ENCODE measurements at places on chromosomes 7 and 10.

DNA sequence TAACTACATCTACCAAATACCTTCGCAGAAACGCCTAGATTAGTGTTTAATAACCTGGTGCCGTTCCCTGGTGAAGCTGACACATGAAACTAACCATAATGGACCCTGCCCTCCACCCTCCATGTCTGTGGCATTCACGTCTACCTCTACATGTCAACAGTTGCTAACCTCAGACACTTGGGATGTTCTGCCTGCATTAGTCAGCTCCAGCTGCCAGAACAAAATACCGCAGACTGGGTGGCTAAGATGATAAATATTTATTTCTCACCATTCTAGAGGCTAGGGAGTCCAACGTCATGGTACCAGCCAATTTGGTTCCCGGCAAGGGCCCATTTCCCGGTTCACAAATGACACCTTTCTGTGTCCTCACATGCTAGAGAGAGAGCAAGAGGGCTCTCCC, 118.5 kb upstream of the CHST15 start:
- DNase-seq: no peak

- DNase-seq: no peak
Measured at GRCh38 chr7:148761499-148762278, 63.0 kb downstream of the CUL1 start.

GRCh38 chr7:104862719-104863118, 151.3 kb upstream of the KMT2E start:
- DNase-seq: no peak

GRCh38 chr10:126639084-126639483, 31.4 kb downstream of the C10orf90 start:
- DNase-seq: no peak

- no peak for DNase-seq
Measured at GRCh38 chr7:37320140-37320847, 128.4 kb downstream of the ELMO1 start.

GRCh38 chr10:49751636-49752510, 10.2 kb downstream of the OGDHL start:
- no peak for DNase-seq

DNA sequence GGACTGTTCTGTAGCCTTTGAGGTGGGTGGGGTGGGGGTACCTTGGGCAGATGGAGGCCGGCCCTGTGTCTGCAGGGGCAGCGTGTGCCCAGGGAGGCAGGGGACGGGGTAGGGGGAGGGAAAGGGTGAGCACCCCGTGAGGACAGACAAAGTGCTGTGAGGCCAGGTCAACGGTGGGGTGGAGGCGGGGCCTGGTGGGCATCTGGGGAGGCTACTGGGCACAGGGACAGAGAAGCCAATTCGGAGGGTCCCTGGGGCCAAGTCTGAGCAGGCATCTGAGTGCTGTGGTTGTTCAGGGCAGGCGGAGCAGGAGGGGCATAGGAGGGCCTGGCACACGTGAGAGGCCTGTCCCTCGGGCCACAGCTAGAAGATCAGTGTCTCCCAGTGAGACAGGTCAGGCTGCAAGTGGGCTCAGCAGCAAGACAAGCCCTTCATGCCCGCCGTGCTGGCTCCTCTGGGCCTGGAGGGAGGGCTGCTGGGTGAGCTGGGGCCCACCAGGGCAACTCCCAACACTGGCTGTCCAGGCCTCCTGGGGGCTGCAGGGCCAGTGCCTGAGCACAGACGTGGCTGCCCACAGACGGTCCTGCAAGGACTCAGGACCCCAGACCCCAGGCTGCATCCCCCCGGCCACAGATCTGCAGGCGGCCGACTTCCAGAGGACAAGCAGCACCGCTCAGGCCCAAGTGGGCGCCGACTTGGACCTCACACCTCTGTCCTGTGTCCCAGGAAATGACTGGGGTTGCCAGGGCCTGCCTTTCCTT, 26.4 kb upstream of the KNDC1 start:
- no peak for DNase-seq

DNA sequence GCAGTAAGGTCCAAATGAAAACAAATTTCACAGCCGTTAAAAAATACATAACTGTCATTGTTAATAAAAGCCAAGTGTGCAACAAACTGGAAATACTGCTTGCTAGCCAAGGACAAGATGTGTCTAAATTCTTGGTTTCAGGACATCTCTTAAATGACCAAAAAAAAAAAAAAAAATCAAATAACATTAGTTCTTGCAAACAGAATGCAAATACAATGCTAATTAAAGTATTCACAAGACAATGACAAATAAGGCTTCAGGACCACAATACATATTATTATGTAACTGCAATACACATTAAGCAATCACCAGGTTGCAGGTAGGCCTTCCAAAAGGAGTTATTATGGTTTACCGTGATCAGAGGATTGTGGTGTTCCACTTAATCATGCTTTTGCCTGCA, 3.6 kb downstream of the ARHGAP21 start:
- DNase-seq: no peak

DNA sequence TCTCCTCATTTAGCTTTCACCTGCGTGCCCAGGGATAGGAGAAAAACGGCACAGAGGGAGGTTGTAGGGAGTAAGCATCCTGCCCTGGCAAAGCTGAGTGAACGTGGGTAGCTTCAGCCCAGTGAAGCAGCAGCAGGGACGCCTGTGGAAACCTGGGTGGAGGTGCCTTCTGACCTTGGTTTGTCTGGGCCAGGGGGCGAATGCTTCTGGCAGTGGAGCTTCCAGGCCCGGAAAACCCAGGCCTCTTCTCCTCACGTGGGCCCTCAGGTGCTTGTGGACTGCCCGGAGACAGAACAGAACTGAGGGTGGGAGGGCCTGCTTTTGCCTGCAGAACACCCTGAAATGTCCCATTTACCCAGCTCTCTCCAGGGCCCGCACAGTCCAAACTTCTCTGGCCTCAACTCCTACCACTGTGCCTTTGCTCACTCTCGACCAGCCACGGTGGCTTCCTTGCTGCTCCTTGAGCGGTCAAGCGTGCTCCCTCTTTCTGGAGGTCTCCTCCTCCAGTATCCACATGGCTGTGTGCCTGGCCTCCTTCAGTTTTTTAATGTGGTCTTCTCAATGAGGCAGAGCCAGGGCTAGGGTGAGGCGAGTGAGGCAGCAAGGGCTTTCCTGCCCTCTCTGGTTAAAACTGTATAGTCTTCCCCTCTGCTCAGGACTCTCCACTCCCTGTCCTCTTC, 62.4 kb downstream of the TMEM209 start:
- no peak for DNase-seq

- DNase-seq: peak; percentile 92
Measured at GRCh38 chr10:97333601-97334369, 744 bp downstream of the FRAT2 start.

GRCh38 chr10:86393862-86394455, 27.4 kb upstream of the GRID1 start:
- DNase-seq: no peak

DNA sequence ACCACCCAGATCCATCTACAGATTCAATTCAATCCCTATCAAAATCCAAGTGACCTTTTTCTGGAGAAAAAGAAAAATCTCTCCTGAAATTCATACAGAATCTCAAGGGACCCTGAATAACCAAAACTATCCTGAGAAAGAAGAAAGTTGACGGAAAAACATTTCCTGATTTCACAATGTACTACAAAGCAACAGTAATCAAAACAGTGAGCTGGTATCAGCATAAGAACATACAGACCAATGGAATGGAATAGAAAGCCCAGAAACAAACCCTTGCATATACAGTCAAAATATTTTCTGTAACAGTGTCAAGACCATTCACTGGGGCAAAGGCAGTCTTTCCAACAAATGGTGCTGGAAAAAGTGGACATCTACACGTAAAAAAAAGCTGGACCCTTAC, 89.9 kb downstream of the JMJD1C start:
- no peak for DNase-seq

DNA sequence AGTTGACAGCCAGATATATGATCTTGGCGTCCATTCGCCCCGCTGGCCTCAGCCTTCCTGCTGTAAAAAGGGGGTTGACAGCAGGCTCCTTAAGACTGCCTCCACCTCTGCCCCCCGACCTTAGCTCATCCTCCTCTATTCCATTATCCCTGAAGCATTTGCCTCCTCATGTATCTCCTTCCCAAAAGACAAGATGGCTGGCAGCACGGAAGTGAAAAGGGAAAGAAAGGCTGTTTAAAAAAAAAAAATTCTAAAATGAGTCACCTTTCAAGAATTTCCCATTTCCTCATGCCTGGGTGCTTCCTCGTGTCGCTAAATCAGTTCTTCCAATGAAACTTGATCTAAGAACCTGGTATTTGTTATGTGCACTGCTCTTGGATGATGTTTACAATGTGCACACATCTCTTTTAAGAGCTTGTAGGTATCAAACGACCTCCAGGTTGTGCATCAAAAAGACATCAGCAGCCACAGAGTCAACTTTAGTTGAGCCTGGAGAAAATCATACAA, 1.7 kb downstream of the SCRN1 start:
- peak; percentile 71 for DNase-seq

DNA sequence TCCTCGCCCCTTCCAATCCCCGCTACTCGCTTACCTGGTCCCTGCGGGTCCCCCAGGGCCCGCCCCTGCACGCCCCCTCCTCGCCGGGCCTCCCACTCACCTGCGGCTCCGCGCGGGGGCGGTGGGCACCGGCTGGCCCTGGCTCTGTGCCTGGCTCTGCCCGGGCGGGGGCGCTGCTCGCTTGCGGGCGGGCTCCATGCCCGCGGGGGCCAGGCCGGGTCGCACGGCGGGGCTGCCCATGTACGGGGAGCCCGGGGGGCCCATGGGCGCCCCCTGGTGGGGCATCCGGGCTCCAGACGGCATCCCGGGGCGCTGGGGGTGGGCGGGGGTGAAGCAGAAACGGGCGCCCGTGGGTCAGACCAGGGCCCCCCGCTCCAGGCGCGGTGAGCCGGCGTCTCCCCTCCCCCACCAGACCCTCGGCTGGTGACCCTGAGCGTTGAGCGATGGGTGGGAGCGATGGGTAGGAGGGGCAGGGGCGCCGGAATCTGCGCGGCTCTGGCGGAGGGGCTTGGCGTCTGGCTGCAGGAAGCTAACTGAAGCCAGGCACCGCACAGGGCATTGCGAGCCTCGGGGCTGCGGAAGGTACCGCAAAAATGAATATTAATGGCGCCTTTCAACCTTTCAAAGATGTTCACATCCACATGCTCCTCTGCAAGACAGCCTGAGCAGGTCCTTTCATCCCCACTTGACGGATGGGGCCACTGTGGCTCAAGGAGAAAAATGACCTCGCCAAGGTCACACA, 3.0 kb downstream of the SMARCD3 start:
- no peak for DNase-seq

DNA sequence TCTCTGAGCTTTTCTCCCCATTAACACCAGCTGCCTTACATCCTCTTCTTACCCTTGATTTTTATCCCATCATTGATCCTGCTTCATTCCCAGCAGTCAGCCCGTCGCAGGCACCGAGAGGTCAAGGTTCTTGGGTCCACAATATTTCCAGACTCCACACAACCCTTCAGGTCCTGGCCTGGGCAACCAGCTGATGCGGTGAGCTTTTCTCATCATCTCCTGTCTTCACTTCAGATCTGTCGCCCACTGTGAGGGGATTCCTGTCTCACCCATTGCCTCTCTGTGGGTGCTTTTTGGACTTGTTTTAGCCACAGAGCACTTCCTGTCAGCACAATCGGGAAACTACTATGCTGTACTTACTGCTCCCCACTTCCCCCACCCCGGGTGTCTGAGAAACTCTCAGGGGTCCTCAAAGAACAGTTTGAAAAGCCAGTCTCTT, 8.4 kb upstream of the PVRIG start:
- no peak for DNase-seq

DNA sequence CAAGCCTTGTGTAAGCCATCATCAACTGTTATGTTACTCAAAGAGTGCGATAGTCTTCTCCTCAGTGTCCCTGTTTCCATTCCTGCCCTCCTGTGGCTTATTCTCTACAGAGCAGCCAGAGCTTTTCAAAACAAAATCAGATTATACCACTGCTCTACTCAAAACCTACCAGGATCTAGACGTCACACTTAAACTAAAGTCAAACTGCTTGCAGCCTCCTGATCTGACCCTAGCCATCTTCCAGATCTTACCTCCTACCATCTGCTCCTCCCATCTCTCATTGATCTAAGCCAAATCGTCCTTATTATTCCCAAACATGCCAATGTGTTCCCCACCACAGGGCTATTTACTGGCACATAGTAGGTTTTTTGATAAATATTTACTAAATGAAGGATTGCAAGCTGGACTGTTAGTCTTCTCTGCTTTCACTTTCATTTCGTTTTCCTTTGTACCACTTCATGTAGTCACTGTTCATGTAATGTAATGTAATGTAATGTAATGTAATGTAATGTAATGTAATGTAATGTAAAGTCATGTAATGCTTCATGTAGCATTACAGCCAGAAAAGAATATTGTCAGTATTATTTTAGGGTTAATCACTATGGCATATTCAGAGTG, 116.1 kb downstream of the GPR37 start:
- DNase-seq: no peak

- no peak for DNase-seq
Measured at GRCh38 chr7:141113131-141113530, 39.3 kb downstream of the TMEM178B start.

DNA sequence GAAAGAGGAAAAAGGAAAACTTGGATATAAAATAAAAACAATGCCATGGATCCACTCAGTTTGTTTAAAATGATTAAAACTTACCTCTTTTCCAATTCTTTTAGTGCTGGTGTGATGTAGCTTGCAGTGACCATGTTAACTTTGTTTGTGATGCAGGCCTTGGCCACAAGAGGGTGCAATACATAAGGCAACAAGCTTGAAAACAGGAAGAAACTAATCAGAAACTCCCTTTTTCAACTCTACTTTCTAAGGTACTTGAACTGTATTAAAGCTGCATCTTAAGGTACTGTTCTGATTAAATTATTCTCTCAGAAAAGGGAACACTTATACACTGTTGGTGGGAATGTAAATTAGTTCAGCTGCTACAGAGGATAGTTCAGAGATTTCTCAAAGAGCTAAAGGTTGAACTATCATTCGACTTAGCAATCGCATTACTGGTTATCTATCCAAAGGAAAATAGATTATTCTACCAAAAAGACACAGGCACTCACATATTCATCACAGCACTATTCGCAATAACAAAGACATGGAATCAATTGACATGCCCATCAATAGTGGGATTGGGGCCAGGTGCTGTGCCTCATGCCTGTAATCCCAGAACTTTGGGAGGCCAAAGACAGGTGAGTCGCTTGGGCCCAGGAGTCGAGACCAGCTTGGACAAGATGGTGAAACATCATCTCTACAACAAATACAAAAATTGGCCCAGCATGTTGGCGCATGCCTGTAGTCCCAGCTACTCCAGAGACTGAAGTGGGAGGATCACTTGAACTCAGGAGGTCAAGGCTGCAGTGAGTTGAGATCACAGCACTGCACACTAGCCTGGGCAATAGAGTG, 50.9 kb downstream of the AASS start:
- peak; percentile 76 for DNase-seq

- DNase-seq: no peak
Measured at GRCh38 chr7:25722856-25723255, 429.1 kb upstream of the NFE2L3 start.

DNA sequence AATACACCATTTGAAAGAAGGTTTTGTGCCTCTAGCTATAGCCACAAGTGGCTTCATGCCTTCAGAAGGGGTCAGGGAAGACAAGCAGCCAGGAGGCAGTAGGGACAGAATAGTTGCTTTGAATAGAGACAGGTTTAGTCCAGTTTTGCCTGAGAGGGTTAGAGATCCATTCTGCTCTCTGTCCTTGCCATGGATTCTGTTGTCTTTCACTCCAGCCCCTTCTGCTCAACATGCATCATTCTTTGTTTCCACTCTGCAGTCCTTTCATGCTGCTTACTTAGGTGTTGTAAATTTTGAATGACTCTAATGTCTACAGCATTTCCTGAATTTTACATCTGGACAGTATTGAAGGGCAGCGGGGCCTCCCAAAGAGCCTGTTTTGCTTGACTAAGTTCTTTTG, 60.3 kb downstream of the CNTNAP2 start:
- DNase-seq: no peak

All from inflammatory macrophage (primary cell).